ENCODE measurements at places on chromosomes 1 and 21.

DNA sequence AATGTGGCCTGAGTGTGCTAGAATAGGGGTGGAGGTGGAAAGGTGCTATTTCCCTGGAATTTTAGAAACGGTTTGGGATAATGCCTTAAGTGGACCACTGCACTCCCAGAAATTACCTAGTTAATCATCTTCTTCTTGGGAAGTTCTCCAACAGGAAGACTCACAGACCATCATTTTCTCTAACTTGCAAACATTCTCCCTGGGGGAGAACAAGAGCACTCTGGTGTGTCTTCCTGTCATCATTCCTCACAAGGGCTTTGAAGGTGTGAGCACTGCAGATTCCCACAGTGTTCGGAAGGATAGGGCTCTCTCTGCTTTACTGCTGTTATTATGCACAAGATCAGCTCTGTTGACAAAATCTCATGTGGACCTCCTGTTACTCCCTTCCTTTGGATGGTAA lies 54.9 kb upstream of the TSPAN2 start:
- DNase-seq, result no peak

GRCh38 chr1:58437623-58438022 lies 108.9 kb downstream of the OMA1 start:
- DNase-seq, result no peak

GRCh38 chr1:55689800-55690199 lies 474.6 kb upstream of the USP24 start:
- no peak for DNase-seq

GRCh38 chr1:206713070-206713469 lies 28.4 kb downstream of the MAPKAPK2 start:
- DNase-seq, result peak; percentile 58

DNA sequence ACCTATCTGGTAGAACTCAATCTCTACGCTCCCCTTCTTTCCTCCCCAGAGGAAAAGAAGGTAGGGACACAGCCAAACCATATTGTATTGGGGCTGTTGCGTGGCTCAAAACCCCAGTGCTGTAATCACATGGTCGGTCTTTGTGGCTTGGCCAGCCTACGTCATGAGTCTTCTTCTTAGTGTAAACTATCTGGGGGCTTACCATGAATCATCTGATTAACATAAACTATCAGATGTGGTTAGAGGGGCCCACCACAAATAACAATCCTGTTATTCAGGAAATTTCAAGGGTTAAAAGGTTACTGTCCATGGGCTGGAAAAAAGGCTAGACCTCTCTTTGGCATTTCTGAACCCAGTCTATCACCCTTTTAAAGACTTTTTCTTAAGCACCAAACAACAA lies 49.5 kb upstream of the GPR52 start:
- DNase-seq, result peak; percentile 2

DNA sequence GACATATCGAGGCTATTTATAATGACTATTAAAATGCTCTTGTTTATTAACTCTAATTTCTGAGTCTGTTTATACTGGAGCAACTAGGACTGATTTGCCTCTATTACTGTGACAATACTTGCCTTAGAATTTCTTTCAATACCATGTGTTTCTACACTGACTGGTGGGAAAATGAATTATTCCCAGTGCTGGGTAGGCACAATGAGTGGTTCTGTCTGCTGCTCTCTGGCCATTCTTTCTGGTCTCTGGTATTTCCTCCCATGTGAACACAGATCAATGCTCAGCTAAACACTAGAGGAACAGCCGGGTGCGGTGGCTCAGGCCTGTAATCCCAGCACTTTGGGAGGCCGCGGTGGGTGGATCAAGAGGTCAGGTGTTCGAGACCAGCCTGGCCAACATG lies 390.5 kb downstream of the PRDM2 start:
- no peak for DNase-seq

DNA sequence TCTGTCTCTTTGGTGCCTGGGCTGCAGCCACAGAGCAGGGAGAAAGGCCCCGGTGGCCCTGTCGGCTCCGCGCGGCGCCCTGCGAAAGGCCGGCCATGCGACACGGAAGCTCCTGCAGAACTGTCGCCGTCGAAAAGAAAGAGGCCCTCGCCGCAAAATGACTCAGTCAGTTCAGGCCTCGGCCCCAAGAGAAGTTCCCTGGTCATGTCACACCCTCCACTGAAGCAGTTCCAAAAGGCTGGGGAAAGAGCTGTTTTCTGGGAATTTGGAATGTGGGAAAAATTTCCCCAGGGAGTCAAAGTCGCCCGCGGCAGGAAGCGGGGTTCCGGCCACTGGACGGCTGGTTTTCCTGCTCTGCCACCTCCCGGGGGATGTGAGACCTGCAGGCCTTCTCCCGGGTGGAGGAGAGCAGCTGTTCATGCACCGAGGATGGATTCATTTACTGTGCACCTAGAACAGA lies 115.8 kb upstream of the ZNF678 start:
- no peak for DNase-seq

GRCh38 chr1:109983380-109984189 lies 980 bp upstream of the AHCYL1 start:
- DNase-seq, result no peak

- no peak for DNase-seq
Observed at GRCh38 chr1:206578978-206579374, 33.3 kb downstream of the EIF2D start.

GRCh38 chr1:239995281-239995680 lies 96.4 kb upstream of the FMN2 start:
- no peak for DNase-seq

DNA sequence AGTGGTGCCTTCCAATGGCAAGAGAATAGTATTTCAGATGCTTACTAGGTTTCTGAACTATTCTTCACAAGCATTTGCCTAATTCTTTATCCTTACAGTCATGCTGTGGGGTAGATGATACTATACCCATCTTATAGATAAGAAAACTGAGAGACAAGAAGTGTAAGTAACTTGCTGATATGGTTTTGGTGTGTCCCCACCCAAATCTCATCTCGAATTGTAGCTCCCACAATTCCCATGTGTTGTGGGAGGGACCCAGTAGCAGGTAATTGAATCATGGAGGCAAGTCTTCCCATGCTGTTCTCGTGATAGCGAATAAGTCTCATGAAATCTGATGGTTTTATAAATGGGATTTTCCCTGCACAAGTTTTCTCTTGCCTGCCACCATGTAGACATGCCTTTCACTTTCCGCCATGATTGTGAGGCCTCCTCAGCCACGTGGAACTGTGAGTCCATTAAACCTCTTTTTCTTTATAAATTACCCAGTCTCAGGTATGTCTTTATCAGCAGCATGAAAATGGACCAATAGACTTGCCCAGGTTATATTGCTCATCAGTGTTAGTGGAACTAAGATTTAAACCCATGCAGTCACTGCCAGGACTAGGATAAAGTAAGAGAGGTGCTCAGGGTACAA lies 298.7 kb downstream of the GRIK1 start:
- no peak for DNase-seq

- DNase-seq, result no peak
Observed at GRCh38 chr1:17287130-17287776, 20.7 kb upstream of the PADI4 start.

DNA sequence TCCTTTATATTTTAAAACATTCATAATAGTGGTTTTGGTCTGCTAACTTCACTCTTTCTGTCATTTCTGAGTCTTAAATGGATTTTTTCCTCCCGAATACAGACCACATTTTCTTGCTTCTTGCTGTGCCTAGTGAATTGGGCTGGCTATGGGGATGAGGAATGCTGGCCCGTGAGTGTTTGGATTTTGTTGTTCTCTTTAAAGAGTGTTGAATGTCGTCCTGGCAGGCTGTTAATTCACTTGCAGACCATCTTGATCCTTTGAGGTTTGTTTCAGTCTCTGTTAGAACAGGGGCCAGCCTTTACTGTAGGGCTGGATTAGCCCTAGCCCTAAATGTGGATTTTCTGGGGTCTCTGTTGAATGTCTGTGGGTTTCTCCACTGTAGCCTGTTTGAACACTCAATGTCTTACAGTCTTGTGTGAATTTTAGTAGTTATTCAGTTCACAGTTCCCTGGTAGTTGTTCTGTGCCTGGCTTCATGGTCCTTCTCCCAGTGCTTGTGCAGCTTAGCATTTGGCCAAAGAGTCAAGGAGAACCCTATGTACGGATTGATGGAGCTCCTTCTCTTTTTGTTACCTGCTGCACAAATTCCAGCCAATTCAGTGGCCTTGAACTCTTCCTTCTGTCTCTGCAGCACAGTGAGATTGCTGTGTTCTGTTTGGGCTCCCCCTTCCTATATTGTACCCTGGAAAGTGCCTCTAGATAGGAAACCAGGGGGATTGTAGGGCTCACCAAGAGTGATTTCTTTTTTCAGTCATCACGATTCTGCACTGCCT lies 95.7 kb downstream of the DYRK1A start:
- DNase-seq, result no peak

- DNase-seq, result no peak
Observed at GRCh38 chr1:16608838-16609560, 4.4 kb downstream of the NBPF1 start.

DNA sequence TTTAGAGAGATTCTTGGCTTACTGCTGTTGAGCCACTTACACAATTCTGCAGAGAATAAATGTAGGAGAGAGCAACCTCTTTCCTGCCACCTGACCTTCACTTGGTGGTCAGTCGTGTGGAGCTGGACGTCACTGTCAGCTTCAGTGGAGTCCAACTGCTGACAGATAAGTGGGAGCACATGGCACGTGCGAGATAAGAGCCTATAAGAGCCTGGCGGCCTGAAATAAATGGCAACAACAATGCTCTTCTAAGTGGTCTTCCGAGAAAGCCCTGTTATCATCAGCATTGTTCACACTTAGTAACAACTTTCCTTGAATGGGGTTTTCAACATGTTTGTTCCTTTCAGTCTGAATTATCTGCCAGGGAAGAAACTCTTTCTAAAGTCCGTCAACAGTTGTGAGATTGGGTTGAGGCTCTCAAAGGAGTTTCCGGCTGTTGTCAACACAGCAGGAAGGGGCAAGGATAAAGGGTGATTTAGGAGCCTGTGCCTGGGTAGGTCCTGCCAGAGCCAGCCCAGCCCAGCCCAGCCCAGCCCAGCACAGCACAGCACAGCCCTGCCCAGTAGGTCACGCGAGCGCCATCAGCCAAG lies 57.2 kb upstream of the RUNX1 start:
- DNase-seq, result no peak

GRCh38 chr1:86410879-86411278 lies 13.1 kb upstream of the CLCA2 start:
- DNase-seq, result no peak

DNA sequence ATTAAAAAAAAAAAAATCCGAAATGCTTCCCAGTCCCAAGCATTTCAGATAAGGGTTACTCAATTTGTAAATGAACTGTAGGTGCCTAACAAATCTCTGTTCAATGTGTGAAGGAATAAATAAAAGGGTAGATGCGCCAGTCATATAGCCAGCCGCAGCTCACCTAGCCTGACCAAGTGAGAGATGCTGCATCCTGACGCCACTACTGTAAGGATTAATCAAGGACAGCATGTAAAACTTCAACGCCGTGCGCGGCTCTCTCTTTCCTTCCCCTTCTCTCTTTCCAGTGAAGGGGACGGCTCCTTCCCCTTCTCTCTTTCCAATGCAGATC lies 441 bp downstream of the PPT1 start:
- DNase-seq, result no peak

- no peak for DNase-seq
Observed at GRCh38 chr1:228083871-228084278, 1.4 kb downstream of the ARF1 start.

GRCh38 chr1:186838380-186839040 lies 9.8 kb downstream of the PLA2G4A start:
- no peak for DNase-seq

DNA sequence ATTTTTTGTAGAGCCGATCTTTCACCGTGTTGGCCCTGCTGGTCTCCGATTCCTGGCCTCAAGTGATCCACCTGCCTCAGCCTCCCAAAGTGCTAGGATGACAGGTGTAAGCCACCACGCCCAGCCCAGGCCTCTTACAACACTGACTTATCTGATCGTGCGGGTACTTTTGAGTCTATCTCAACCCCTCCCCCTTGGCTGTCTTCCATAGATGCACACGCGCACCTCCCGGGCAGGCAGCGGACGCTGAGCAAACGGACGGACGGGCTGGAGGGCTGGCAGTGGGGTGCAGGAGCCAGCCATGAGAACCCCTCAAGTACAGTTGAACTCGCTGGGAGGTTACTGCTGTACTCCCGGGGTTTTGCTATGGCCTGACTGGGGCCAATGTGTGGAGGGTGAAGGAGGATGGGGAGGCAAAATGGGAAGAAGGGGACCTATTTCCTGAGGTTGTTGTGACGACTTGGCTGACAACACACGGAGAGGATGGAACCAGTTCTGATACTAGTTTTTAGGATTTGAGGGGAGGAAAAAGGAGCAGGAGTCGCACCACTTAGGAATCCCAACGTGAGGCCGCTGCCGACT lies 959 bp downstream of the CD58 start:
- peak; percentile 63 for DNase-seq

DNA sequence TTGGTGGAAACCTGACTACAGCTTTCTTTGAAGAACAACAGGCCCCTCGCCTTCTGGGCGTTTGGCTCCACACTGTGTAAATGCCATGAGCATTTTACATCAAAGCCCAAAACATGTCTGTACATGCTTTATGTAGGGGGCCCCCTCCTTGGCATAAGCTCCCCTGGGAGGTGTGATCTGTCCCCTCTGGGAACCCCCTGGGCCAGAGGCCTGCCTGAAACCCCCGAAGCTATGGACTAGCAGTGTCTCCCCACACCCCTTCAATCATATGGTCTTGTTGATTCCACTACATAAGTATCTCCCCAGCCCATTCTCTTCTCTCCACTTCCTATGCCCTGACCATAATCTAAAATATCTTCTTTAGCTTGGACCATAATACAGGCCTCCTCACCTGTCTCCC lies 241.5 kb downstream of the C1orf94 start:
- DNase-seq, result no peak

DNA sequence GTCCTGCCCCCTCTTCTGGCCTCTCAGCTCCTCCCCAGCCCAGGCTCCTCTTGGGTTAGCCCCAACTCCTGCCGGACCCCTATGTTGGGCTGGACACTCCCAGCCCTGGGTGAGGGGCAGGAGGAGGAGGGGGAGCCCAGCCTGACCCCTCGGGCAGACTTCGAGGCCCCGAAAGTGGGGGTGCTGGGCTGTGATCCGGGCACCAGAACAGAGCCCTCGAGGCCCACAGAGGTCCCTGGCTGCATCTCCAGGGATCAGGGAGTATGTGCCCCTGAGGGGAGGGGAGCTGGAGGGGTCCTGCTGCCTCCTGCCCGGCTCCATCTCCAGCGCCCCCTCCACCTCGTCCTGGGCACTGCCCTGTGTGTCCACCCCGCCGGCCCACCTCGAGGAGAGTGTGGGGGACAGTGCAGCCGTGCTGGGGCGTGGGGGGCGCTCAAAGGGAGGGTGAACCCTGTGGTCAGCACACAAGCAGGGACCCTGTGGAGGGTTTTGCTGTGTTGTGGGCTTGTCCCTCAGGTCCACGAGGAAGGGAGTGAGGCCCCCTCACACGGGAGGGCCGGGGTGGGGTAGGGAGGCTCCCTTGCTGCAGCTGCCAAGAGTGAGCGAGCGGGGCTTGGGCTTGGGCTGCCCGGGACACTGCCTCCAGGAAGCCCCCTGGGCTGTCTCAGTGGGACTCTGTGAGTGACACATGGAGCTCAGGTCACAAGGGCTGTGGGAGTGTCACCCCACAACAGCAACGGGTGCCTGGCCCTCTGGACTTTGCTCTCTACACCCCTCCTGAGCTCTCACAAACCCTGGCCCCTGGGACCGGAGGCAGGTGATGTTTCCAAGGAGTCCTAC lies 54.4 kb downstream of the COL18A1 start:
- DNase-seq, result no peak
